ENCODE measurements at places on chromosomes 4 and X.

DNA sequence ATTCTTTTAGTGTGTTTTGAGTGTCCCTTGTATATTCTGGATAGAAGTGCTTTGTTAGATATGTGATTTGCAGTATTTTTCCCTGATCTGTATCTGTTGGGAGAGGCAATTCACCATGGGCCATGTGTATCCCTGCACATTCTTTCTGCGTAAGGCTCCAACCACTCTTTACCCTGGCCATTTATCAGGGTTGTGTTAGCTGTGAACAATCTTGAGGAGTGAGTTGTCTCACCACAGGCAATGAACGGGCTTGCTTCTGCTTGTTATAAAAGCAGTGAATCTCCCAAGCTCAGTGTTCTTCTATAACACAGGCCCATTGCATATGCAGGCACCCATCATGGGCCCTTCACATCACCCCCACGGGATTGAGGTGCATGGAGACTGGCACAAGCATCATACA, 18.9 kb upstream of the SMIM10 start:
- DNase-seq = peak; percentile 11

GRCh38 chr4:48103483-48104139, 30.4 kb downstream of the TXK start:
- DNase-seq = no peak

DNA sequence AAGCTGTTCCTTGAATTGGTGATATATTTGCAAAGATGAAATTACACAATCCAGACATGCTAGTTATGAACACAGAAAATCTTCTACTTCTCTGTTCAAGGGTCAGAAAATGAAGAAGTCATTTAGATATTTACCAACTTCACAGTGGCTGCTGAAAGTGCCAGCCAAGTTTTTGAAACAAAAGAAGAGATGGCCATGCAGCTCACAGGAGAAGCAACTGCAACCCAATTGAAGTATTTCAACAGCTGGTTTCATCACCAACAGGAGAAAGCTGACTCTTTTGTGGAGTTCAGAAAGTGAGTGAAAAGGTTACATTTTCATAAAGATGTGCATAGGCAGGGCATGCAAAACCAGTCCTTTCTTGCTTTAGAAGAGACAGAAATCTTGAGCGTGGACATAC, 70.1 kb upstream of the LSM6 start:
- DNase-seq = peak; percentile 6

DNA sequence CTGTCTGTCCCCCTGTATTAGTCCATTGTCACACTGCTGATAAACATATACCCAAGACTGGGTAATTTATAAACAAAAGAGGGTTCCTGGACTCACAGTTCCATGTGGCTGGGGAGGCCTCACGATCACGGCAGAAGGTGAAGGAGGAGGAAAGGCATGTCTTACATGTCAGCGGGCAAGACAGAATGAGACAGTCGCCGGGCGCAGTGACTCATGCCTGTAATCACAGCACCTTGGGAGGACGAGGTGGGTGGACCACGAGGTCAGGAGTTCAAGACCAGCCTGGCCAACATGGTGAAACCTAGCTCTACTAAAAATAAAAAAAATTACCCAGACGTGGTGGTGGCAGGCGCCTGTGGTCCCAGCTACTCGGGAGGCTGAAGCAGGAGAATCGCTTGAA, 24.7 kb downstream of the IL3RA start:
- no peak for DNase-seq

DNA sequence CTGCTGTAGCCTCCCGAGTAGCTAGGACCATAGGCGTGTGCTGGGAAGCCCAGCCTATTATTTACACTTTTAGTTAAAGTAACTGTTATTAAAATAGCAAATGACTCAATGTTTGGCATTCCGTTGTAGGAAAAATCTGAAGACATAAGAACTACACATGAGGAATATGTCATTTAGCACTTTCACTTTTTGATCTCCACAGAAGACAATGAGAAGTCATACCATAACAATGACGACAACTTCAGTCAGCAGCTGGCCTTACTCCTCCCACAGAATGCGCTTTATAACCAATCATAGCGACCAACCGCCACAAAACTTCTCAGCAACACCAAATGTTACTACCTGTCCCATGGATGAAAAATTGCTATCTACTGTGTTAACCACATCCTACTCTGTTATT, 6.7 kb downstream of the GPR34 start:
- peak; percentile 3 for DNase-seq

- DNase-seq = no peak
Measured at GRCh38 chr4:54843946-54844345, 186.2 kb downstream of the KIT start.

- DNase-seq = no peak
Measured at GRCh38 chr4:13367244-13367643, 116.9 kb downstream of the RAB28 start.

GRCh38 chrX:41781500-41781899, 57.5 kb downstream of the GPR82 start:
- peak; percentile 45 for DNase-seq

Measured in AG10803 (cell line).